Activated CD8-positive, alpha-beta memory T cell treated with anti-CD3 and anti-CD28 coated beads for 1 hour (primary cell): ENCODE measurements at places on chromosomes 2 and 18.

DNA sequence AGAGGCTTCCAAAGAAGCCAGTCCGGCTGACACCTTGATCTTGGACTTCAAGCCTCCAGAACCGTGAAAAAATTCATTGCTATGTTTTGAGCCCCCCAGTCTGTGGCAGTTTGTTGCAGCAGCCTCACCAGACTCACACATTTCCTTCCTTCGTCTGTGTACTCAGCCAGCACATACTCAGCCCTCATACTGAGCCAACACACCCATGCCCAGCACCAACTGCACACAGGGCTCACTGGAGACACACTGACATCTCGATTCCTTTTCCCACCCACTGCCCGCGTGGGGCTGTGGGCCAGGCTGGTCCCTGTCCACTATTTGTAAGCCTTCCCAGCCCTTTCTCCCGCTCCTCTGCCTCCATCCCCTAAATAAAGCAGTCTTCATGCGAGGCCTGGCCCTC is 24.1 kb upstream of the NMUR1 start:
- DNase-seq = no peak

DNA sequence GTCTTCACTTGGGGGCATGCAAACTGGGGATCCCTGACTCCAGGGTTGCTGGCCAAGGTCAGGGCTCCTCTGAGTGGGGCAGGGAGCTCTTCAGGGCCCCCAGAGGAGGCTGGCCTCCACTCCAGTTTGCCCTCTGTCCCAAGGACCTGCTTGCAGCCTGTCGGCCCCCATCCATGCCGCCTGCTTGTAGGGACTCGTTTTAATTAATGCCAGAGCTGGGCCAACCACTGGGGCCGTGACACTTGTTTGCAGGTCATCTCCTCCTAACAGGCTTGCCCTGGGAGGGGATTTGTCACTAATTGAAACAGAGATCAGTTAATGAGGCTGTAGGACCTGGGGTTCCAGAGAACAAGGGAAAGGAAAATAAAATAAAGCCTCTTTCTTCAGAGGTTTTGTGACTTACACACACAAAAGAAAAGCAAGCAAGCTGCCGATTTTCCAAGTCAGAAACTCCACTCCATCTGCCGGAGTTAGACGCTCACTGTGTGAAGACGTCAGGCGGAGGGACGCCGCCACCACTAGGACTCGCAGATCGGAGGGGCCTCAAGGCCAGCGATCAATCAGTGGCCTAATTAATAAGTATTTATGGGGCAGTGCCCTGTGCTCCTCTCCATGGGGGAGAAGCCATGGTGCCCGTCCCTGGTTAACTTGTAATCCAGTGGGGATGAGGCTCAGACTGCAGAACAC is 75.9 kb downstream of the SFXN5 start:
- DNase-seq = no peak

- DNase-seq = no peak
These were observed 109.1 kb upstream of the GLI2 start for GRCh38 chr2:120626566-120626965.

- DNase-seq = no peak
These were observed 60.1 kb downstream of the EMILIN2 start for GRCh38 chr18:2906704-2907549.

DNA sequence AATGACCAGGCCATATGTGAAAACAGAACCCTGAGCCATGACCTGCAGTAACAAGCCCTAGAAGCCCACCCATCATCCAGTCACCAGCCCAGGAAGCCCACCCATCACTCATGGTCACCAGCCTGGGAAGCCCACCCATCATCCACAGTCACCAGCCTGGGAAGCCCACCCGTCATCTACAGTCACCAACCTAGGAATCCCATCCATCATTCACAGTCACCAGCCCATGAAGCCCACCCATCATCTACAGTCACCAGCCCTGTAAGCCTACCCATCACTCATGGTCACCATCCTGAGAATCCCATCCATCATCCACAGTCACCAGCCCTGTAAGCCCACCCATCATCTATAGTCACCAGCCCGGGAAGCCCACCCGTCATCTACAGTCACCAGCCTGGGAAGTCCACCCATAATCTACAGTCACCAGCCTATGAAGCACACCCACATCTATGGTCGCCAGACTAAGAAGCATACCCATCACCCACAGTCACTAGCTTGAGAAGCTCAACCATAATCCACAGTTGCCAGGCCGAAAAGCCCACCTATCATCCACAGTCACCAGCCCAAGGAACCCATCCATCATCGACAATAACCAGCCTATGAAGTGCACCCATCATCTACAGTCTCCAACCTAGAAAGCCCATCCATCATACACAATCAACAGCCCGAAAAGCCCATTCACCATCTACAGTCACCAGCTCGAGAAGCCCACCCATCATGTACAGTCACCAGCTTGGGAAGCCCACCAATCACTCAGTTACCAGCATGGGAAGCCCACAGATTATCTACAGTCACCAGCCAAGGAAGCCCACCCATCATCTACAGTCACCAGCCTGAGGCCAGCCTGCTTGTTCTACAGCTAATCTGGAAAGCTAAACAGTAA is 91.9 kb downstream of the TWIST2 start:
- no peak for DNase-seq

- DNase-seq = no peak
These were observed 3.4 kb downstream of the CGREF1 start for GRCh38 chr2:27115519-27115918.
